ENCODE measurements at places on chromosomes 2 and 18.
A peak's percentile ranks its signal among the peaks of the same experiment; 100 is the strongest.

GRCh38 chr2:11495844-11496681, 30.1 kb upstream of the E2F6 start:
- H3K27me3 ChIP-seq, result no peaks in the 10 kb centered on the region
- H3K27ac ChIP-seq, result peak overlapping the region; percentile 82
- peaks cover 8% of the 10 kb centered on the region for H3K36me3 ChIP-seq
- H3K4me3 ChIP-seq, result peak overlapping the region; percentile 80
- H3K4me1 ChIP-seq, result peaks cover 92% of the 10 kb centered on the region

- peaks cover 5% of the 10 kb centered on the region for H3K4me1 ChIP-seq
- no peak for DNase-seq
- H3K4me3 ChIP-seq, result no peak overlapping the region
- no peak overlapping the region for H3K27ac ChIP-seq
- H3K36me3 ChIP-seq, result no peaks in the 10 kb centered on the region
Observed at GRCh38 chr18:45571714-45572113, 43.6 kb upstream of the SLC14A2 start.

DNA sequence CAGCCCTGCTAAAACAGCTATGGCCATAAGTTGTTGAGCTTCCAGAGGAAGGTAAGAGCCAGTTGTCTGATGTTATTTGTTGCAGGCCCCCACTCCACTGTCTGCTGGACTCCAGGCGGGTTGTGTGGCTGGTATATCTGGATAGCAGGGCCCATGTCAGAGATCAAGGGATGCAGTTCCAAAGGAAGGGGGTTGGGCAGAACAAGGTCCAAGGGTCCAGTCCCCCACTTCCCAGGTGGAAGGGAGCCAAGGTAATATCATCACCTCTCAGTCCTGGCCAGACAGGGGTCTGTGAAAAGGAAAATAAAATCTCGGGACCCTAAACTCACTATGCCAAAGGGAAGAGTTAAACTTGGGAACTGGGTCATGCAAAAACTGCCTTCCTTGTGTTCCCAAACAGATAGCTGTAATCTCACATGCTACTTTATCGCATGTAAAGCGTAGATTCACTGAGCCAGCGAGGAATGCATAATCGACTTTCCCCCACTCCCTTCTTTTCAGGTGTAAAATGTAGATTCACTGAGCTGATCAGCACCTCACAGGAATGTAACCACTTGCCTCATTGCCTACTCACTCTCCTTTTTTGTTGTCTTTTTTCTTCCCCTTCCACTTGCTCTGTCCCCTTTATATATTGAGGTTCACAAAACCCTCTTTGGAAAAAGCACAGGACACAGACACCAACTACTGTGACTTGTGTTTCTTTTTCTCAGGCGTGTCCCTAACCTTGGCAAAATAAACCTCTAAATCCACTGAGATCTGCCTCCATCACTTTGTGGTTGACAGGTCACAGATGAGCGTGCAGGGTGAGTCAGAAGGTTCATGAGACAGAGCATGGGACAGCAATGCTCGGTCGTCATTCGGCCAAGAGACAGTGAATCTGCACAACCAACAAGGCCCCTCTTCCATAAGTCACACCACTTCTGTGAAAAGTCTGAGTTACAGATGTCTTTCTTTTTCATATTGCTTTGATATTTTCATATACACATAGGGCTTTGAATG, 255.3 kb upstream of the SIX2 start:
- H3K27me3 ChIP-seq, result no peaks in the 10 kb centered on the region
- peaks cover 30% of the 10 kb centered on the region for H3K4me1 ChIP-seq
- H3K4me3 ChIP-seq, result no peak overlapping the region
- no peaks in the 10 kb centered on the region for H3K36me3 ChIP-seq
- no peak overlapping the region for H3K27ac ChIP-seq

DNA sequence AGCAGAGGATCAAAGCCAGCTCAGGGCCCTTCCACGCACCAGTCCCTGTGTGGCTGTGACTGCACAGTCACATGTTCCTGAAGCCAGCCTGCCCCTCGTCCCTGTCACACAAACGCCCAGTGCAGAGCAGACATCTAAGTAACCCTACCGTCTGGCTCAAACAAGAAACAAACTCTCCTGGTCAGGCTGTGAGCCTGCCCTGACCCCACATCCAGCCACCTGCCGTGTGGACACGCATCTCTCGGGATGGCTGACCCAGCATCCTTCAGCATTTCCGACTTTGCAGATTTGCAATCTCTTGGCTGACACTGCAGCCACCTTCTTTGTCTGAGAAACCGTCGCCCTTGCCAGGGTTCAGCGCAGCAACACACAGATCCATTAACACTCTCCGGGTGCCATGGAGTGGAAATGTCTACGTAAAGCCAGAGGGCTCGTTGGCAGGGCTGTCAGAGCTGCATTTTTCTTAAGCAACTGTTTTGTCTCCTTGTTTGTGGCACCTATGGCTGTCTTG, 82.3 kb upstream of the ASAP2 start:
- H3K4me3 ChIP-seq, result no peak overlapping the region
- H3K36me3 ChIP-seq, result peaks cover 3% of the 10 kb centered on the region
- no peak for DNase-seq
- peak overlapping the region; percentile 10 for H3K27ac ChIP-seq

GRCh38 chr2:239322416-239323086, 78.3 kb downstream of the HDAC4 start:
- peaks cover 70% of the 10 kb centered on the region for H3K4me1 ChIP-seq
- no peaks in the 10 kb centered on the region for H3K27me3 ChIP-seq
- H3K27ac ChIP-seq, result no peak overlapping the region
- no peak overlapping the region for H3K4me3 ChIP-seq

DNA sequence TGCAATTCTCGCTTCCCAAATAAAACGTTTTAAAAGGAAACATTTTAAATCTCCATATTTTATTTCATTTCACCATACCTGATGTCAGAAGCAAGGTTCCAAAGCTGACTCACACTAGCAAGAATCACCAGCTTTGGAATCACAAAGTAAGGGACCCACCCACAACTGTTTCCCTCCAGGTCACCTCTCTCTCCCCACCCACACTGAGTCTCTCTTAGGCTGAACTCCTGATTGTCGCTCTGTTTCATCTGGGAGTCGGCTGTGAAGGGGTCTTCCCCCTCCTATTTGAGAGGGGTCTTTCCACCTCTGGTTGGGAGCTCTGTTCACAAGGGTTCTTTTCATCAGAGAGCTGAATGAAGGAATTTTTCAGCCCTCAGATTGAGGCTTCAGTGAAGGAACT, 128.1 kb downstream of the L3MBTL4 start:
- H3K4me1 ChIP-seq, result peaks cover 10% of the 10 kb centered on the region
- no peaks in the 10 kb centered on the region for H3K36me3 ChIP-seq
- H3K4me3 ChIP-seq, result no peak overlapping the region
- H3K27me3 ChIP-seq, result no peaks in the 10 kb centered on the region

DNA sequence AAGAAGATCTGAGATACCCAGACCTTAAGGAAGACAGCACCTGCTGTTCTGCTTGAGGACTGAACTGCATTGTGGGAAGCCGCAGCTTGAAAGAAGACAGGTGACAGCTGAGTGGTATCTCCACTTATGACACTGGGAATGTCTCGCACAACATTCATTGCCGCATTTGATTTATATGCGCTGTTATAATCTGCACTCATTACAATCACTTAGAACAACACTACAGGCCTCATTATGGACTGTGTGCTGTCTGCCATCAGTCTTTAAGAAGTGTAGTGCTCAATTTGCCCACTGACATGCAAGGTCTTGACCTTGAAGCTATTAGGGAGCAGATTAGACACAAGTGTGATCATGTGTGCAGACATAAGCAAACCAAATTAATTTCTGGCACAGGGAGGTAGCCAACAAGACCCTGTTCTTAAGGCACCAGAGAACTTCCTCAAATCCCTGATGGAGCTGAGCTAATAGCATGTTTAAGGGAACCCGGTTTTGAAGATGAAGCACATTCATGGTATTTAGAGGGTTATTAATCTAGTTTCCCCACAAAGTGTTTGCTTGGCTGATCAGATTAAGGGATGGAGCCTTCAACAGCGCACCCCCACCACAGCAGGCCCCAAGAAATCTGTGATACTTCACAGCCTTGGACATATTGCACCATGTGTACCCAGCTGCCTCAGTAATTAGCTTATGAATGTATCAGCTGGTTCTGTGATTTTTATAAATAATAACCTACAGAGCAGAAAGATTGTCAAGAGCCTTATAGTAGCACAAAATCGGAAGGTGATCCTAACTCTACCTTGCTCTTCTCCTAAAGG, 146.8 kb downstream of the SATB2 start:
- H3K4me1 ChIP-seq, result peaks cover 20% of the 10 kb centered on the region
- H3K27ac ChIP-seq, result no peak overlapping the region
- H3K36me3 ChIP-seq, result no peaks in the 10 kb centered on the region
- no peak for DNase-seq
- H3K4me3 ChIP-seq, result no peak overlapping the region

DNA sequence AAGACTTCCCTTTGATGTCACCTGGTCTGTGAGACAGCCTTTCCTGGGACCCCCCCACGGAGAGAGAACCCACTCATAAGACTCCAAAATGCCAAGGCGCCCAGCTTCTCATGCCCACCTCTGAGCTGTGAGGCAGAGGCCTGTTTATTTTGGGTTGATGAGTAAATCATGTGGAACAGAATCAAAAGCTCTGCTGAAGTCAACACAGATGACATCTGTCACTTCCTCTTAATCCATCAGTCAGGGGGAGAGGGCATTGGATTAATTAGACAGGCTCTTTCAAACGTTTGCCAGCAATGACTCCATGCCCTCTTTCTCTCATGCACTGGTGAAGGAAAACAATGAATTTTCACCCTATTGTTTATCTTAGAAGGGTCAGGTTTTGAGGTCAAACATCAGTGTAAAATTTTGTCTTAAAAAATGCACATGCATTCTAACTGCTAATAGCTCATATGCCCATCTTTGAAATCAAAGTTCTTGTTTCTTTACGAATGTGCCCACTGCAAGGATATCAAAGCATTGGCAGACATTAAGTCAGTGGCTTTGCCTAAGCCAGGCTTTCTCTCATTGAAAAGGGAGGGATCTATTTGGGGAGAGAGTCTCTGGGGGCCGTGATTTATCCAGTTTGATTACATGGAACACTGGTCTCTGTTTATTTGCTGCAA, 184.1 kb downstream of the ACKR3 start:
- no peak for DNase-seq
- H3K4me1 ChIP-seq, result peaks cover 18% of the 10 kb centered on the region
- H3K36me3 ChIP-seq, result no peaks in the 10 kb centered on the region
- H3K27ac ChIP-seq, result peak overlapping the region; percentile 29
- no peaks in the 10 kb centered on the region for H3K27me3 ChIP-seq

DNA sequence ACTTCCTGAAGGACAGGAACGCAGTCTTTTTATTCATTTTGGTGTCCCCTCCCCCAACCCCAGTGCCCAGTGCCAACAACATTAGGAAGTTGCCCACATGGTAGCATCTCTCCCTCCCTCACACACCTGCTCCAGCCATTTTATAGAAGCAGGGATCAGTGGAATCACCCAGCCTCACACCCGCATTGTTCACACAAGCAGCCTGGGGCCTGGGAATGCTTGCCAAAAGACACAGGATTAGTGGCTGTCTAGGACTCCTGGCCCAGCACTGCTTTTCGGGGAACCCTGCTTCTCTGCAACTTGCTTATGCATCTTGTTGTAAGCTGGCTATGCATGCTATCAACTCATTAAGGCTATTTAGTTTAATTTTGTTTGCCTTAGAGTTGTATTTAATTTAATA, 17.9 kb downstream of the TMEM37 start:
- peaks cover 37% of the 10 kb centered on the region for H3K4me1 ChIP-seq
- H3K36me3 ChIP-seq, result no peaks in the 10 kb centered on the region
- H3K4me3 ChIP-seq, result no peak overlapping the region
- H3K27ac ChIP-seq, result no peak overlapping the region
- no peak for DNase-seq

DNA sequence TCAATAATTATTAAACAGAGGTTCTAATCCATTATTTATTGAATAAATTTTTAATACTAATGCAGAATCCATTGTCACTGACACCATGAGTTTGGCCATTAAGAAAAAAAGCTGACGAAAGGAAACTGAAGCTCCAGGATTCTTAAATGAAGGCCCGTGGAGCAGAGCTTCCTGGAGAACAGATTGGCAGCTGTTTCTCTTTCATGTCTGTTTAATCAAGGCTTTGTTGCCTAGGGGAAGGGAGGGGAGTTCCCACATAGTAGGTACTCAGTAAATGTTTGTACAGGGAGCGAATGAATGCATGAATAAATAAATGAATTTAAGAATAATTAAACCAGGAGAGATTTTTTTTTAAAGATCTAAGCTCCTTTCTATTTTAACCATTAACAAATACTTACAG, 315.1 kb upstream of the KLHL29 start:
- H3K36me3 ChIP-seq, result no peaks in the 10 kb centered on the region
- H3K4me1 ChIP-seq, result no peaks in the 10 kb centered on the region
- H3K4me3 ChIP-seq, result no peak overlapping the region
- DNase-seq, result no peak

DNA sequence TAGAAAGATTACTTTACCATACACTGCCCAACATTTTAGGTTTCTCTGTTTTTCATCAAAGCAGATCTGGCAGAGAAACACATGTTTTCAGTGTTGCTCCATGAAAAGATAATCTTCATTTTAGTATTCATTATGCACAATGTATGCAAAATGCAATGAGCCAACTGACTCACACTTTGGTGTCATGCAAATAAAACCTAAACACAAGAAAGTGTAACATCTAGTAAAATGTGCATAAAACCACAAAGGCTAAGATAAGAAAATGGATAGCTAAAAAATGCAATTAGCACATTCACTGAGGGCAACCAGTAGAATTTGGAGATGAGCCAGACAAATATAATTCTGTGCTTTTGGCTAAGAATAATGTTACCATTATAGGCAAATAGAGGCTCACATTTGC, 203.5 kb upstream of the UBE2E3 start:
- no peaks in the 10 kb centered on the region for H3K27me3 ChIP-seq
- no peak overlapping the region for H3K27ac ChIP-seq
- DNase-seq, result no peak
- no peaks in the 10 kb centered on the region for H3K4me1 ChIP-seq
- no peaks in the 10 kb centered on the region for H3K36me3 ChIP-seq

- H3K36me3 ChIP-seq, result no peaks in the 10 kb centered on the region
- no peak overlapping the region for H3K4me3 ChIP-seq
- no peaks in the 10 kb centered on the region for H3K27me3 ChIP-seq
- no peak overlapping the region for H3K27ac ChIP-seq
- no peaks in the 10 kb centered on the region for H3K4me1 ChIP-seq
Observed at GRCh38 chr2:70708376-70709199, 59.4 kb downstream of the ADD2 start.

- peaks cover 51% of the 10 kb centered on the region for H3K4me1 ChIP-seq
- no peak overlapping the region for H3K27ac ChIP-seq
- peaks cover 2% of the 10 kb centered on the region for H3K27me3 ChIP-seq
- peak overlapping the region; percentile 86 for H3K4me3 ChIP-seq
- H3K36me3 ChIP-seq, result no peaks in the 10 kb centered on the region
- DNase-seq, result peak; percentile 26
Observed at GRCh38 chr18:26656431-26656943, 108.1 kb upstream of the KCTD1 start.

DNA sequence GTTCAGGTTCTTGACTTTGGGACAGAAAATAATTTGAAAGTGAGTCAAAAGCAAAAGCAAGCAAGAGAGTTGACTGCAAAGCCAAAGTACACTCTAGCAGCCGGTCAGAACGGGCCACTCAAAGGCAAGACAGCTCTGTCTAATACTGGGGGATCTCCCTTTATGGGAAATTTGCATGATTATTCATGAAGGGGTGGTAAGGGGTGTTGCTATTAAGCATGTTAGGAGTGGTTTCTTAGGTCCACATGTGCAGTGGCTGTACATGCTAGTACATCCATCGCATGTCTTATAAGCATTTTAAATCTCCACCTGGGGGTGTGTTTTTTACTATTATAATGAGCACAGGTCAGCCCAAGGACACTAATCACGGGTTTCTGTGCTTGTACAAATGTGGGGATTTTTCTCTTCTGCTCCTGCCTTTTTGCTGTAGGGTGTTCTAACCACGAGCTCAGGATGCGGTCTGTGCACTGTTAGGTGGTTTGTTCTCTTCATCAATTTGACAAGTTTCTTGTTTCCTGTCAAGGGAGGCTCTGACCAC, 60.2 kb upstream of the SPP2 start:
- DNase-seq, result no peak
- peaks cover 4% of the 10 kb centered on the region for H3K36me3 ChIP-seq
- H3K4me3 ChIP-seq, result no peak overlapping the region
- no peak overlapping the region for H3K27ac ChIP-seq
- H3K27me3 ChIP-seq, result no peaks in the 10 kb centered on the region

All from neural crest cell (in vitro differentiated cells).